ENCODE measurements at places on chromosomes 16 and 17.

GRCh38 chr17:45984368-45984767, 14.7 kb upstream of the STH start:
- no peak for DNase-seq

DNA sequence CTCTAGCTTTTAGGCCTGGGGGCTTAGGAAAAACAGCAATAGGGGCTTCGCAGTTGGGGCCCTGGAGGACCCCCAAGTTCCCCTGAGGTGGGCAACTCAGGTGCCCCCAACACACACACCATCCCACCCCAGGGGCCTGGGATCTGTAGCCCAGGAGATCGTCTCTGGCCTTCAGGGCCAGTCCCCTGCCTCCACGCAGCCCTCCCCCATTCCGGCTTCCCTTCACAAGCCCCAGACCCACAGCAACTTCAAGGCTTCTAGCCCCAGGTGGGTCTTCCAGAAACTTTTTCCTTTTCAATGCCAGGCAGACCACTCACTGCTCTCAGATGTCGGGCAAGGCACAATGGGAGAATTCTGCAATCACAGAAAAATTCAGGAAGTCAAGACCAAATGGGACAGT, 79.4 kb downstream of the C16orf78 start:
- no peak for DNase-seq

DNA sequence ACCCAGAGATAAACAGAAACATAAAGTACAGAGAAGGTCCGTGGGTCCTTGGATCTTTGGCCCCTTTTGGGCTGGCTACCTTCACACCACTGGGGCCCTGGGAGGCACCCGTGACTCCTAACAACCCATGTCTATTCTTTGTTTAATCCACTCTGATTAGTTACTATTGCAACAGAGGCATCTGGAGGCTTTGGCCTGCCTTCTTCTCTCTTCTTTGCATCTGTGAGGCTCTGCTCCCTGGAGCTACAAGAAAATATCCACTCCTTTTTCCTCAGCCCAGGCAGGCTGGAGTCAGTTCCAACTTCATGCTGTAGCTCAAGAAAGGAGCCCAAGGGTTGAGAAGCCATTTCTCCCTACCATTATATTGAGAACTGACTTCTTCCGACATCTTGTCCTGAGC, 9.5 kb upstream of the CMIP start:
- DNase-seq = no peak

- DNase-seq = peak; percentile 70
Observed at GRCh38 chr17:7060165-7060891, 16.4 kb upstream of the SLC16A11 start.

DNA sequence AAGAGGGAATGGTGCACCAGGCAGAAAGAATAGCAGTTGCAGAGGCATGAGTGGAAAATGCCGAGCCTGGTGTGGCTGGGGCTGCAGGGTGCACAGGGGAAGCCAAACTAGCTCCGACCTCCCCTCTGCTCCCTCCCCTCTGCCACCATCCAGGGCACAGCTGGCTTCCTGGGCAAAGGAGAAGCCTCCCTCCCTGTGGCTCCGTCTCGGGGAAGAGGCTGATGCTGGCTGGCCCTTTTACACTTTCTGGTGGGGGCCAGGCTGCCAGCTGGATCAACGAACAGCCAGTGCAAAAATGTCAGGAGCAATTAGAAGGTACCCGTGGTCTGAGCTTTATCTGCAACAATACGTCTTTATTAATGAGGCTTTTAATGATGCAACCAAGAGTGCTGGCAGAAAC, 37.1 kb upstream of the KCNJ12 start:
- DNase-seq = no peak

DNA sequence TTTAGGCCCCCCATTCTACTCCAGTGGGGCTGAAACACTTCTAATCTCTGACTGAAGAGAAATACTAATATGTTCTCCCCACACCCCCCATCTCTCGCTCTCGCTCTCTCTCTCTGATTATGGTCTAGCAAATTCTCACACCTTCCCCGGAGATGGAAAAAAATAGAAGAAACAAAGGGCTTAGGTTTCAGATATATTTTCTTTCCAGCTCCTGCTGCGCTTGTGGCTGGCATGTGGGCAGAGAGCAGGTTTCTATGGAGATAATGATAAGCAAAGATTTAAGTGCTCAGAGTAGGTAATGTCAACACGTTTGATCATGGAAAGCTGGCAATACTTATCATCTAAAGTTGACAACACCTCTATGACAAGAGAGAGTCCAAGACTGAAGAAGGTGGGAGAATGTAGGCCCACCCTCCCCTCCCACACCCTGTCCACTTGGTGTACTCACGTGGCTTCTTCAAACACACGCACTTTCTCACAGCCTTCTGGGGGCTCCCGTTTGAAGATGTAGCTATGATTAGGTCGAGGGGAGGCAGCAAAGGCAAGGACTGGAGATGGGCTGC, 8.0 kb upstream of the SLC35B1 start:
- peak; percentile 58 for DNase-seq

- DNase-seq = peak; percentile 15
Observed at GRCh38 chr16:80084614-80085013, 456.2 kb upstream of the DYNLRB2 start.

GRCh38 chr16:67862623-67863583, 9.9 kb upstream of the EDC4 start:
- no peak for DNase-seq

GRCh38 chr17:76262732-76263344, 2.3 kb upstream of the UBALD2 start:
- DNase-seq = peak; percentile 30

- peak; percentile 19 for DNase-seq
Observed at GRCh38 chr16:278863-279366, 1.5 kb upstream of the ARHGDIG start.

DNA sequence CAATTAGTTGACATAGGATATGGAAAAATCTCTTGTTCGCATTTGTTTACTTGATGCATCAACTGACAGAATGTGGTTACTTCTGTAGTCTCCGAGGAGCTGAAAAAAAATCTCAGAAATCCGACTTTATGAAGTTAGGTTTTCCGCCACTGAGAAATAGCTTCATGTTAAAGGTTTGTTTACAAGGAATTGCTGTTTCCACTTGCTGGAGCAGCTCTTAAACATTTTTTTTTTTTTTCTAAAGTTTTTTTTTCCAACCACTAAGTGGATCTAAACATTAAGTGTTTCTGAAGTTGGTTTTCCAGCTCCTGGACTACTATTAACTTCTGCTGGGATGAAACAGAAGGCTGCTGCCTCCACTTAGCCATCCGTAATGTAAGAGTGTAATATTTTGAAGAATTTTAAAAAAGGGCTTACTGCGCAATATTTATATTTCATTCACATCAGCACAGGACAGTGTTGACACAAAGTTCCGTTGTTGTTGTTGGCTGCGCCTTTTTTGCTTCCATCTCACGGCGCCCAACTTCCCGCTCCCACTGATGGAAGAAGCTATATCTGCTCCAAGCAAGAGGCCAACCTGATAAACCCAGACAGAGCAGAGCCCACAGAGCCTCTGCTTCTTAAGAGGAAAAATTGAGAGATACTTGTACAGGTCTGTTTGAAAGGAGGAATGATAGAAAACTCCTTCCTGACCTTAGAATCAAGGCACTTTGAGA, 167.7 kb upstream of the KCNJ16 start:
- no peak for DNase-seq

DNA sequence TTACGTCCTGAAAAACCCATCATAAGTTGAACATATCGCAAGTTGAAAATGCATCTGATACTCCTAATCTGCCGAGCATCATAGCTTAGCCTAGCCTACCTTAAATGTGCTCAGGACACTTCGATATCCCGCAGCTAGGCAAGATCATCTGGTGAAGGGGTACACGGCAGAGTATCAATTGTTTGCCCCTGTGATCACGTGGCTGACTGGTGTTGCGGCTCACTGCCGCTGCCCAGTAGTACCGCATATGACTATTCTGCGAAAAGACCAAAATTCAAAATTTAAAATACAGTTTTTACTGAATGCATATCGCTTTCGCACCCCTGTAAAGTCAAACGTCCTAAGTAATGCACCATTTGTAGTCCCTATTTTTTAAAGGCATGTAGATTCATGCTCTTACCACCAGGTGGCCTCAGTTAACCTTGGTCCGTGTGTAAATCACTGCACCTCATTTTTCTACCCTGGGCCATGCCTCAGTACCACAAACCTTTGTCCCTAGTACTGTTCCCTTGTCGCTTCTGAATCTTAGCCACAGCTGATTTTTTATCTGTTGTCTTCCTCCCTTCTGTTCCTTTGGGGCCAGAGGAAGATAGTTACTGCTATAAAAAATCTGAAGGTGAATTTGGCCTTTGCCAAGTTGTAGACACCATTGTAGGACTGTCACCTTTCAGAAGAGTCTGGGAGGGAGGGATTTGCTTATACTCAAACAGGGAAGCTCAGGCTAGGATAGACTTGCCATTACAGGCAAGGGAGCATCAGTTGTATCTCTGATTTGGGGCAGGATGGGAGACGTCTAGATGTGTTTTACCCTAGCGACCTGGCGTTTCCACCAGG, 34.4 kb downstream of the WWP2 start:
- DNase-seq = peak; percentile 23

DNA sequence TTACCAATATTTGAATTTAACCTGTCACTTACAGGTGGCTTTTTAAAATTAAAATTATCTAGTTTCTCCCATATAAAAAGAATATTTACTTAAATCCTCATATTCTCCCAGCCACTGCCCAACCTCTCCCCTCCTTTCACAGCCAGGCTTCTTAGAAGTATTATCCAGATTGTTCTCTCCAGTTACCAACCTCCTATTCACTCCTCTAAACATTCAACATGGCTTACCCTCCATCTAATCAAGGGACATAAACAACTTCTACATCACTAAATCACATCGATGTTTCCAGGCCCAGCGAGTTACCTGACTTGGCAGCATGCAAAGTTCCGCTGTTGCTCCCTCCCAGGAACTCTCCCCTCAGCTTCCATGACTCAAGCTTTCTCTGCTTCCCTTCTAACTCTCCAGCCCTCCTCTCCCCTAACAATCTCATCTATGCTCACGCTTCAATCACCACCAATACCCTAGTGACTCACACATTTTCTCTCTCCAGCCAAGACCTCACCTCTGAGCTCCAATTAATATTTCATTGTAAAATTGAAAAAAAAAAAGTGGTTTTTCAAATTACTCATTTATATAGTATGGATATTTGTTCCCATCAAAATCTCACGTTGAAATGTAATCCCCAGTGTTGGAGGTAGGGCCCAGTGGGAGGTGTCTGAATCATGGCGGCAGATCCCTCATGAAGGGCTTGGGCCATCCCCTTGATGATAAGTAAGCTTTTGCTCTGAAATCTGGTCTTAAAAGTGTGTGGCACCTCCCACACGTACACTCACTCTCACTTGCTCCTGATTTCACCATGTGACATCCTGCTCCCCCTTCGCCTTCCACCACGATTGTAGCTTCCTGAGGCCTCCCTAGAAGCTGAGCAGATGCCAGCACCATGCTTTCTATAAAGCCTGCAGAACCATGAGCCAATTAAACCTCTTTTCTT, 88.5 kb downstream of the HELZ start:
- DNase-seq = peak; percentile 22

- no peak for DNase-seq
Observed at GRCh38 chr16:3706253-3707012, 10.9 kb downstream of the TRAP1 start.

DNA sequence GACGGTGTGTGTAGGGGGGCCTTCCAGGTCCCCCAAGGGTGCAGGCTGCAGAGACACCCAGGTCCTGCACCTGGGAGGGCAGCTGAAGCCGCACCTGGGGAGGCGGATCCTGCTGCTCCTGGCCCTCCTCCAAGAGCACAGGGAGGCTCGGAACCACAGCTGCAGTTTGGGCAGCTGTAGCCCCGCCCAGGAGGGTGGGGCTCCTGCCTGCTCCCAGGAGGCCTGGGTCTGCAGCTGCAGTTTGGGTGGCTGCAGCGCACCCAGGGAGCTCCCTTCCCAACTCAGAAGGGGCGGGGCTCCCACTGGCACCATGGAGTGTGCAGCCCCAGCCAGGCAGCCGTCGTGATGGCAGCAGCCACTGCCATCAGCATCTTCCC, 69.4 kb upstream of the NKD1 start:
- DNase-seq = no peak

- DNase-seq = no peak
Observed at GRCh38 chr16:61005952-61006351, 1030.3 kb downstream of the CDH8 start.

GRCh38 chr16:64133366-64133765, 988.5 kb downstream of the CDH11 start:
- DNase-seq = no peak

DNA sequence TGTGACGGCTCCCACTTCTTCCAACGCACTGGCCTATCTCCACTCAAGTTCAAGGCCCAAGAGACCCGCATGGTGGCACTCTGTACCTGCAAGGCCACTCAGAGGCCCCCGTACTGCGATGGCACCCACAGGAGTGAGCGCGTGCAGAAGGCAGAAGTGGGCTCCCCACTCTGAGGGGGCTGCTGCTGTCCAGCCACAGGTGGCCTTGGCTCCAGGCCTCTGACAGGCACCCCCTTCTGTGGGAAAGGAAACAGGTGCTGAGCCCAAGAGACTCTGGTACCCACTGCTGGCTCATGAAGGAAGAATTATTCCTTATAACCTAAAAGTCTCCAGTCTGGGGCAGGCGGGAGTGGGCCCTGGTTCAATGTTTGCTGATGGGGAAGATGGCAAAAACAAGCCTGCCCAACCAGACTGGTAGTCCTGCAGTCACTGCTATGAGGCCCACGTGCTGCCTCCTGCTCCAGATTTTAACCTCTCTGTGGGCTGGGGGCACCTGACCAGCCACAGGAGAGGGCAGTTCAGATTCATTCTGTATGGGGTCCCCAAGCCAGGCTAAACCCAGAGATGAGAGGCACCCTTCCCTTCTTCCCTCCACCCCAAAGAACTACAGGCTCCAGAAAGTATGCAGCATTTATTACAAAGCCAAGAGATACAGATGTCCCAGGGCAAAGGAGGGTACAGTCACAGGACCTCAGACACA, 3.3 kb downstream of the CISD3 start:
- no peak for DNase-seq

DNA sequence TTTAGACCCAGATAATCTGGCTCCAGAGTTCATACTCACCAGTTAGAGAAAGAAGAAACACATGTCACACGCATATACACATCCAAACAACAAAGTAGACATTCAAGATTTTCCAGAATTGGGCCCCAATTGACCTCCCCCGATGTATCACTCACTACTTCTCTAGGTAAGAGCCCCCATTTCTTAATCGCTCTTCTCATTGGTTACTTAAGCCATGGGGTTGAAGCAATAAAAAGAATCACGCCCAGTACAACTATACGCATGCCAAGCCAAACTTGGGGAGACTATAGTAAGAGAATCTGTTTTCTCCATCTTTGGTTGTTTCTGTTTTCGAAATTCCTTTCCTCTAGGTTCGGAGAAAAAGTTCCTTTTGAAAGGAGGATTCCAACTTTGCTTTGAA, 565 bp downstream of the DDX52 start:
- DNase-seq = no peak

- DNase-seq = no peak
Observed at GRCh38 chr17:49362723-49363117, 670 bp upstream of the ZNF652 start.

- DNase-seq = no peak
Observed at GRCh38 chr16:70678121-70678897, 7.5 kb downstream of the MTSS2 start.
